Esophagus squamous epithelium (tissue), 5 donors: ENCODE measurements at places on chromosomes 12 and 14.

- no peak for DNase-seq
- H3K27ac ChIP-seq = no peak overlapping the region
- peaks cover 36% of the 10 kb centered on the region for H3K27me3 ChIP-seq
- H3K4me3 ChIP-seq = peak overlapping the region; percentile 18
- H3K4me1 ChIP-seq = peaks cover 40% of the 10 kb centered on the region
These were observed 1.7 kb downstream of the WNT1 start for GRCh38 chr12:48979602-48980388.

GRCh38 chr12:105102673-105103072 is 4.9 kb upstream of the WASHC4 start:
- no peak overlapping the region for H3K27ac ChIP-seq
- H3K27me3 ChIP-seq = no peaks in the 10 kb centered on the region
- DNase-seq = no peak
- peaks cover 18% of the 10 kb centered on the region for H3K4me1 ChIP-seq

DNA sequence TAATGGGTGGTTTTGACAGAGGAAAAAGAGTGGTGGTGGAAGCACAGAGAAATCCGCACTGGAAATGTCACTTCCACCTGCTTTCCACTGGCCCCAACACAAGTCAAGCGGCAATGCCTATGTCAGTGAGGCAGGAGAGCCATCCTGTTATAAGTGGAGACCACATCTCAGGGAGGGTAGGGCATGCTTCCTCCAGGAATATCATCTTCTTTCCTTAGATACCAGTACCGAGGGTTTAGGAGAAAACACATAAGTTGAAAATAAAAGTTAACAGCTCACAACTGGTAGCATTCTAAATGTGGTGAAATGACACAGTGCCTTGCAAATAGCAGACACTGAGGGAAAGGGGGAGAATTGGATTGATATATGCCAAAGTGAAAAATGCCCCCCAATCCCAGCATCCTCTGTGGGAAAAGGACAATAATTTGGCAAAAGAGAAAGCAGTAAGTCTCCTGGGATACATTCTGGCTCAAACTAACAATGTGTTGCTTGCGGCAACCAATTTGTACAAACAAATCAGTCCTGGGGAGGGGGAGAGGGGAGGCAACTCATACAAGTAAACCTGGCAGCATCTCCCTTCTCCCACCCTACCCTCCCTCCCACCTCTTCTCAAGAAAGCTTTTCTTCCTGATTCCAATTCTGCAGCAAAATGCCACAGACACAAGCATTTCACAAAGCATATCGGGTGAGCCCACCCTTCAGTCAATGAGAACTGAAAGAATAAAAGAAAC is 57.1 kb downstream of the STON2 start:
- DNase-seq = no peak
- H3K27me3 ChIP-seq = peaks cover 5% of the 10 kb centered on the region
- H3K27ac ChIP-seq = no peak overlapping the region
- no peak overlapping the region for H3K4me3 ChIP-seq

DNA sequence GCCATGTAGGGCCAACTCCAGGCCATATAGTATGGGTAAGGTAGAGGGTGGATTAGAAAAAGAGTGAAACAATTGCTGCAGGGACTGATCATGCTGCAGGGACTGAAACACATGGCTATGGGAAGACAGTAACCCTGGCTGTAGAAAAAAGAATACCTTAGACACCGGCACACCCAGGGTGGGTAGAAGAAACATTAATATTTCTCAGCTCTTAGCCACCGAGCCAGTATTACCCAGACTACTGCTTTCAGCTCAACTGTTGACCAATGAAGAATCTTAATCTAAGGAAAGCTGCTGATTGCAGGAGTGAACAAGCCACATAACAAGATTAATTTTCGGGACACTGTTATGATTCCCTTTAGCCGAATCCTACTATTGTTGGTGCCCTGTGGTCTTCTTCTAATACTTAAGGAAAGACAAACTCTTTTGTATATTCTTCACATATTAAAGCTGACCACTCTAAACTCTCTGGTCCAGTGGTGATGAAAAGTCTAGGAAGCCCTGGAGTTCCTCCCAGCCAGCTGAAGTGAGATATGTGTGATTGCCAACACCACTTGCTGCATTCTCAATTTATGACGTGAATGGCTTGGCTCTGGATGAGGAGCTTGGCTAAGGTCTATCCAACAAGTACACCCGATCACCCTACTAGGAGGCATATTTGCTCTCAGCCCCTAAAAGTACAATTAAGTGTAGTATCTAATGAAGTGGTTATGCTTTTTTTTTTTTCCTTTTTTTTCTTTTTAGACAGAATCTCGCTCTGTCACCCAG is 69.2 kb downstream of the NOVA1 start:
- H3K4me3 ChIP-seq = no peak overlapping the region
- no peaks in the 10 kb centered on the region for H3K27me3 ChIP-seq
- no peaks in the 10 kb centered on the region for H3K4me1 ChIP-seq
- H3K27ac ChIP-seq = no peak overlapping the region
- no peak for DNase-seq

GRCh38 chr14:59103396-59103795 is 85.1 kb upstream of the DAAM1 start:
- no peak overlapping the region for H3K27ac ChIP-seq
- no peaks in the 10 kb centered on the region for H3K36me3 ChIP-seq
- H3K4me3 ChIP-seq = no peak overlapping the region
- H3K27me3 ChIP-seq = peaks cover 7% of the 10 kb centered on the region

DNA sequence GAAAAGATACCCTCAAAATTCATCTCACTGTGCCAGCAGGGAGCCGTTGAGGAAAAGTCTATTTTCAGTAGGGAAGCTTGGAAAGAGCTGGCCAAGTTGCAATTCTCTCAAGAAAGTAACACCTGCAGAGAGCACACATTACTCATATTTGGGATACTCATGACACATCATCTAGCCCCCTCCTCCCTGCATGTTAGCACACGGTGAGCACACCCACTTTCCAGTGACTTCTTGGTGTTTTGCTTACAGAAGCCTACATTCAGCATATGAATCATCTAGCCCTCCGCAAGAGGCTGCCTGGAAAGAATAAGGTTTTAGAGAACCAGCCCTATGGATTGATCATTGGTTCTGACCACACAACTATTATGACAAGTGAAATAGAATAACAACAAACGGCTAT is 124.5 kb downstream of the PTPRO start:
- no peaks in the 10 kb centered on the region for H3K27me3 ChIP-seq
- H3K27ac ChIP-seq = no peak overlapping the region
- H3K4me3 ChIP-seq = no peak overlapping the region
- no peaks in the 10 kb centered on the region for H3K4me1 ChIP-seq
- H3K36me3 ChIP-seq = no peaks in the 10 kb centered on the region
- DNase-seq = no peak

- no peak for DNase-seq
- no peaks in the 10 kb centered on the region for H3K36me3 ChIP-seq
- no peaks in the 10 kb centered on the region for H3K4me1 ChIP-seq
- no peak overlapping the region for H3K27ac ChIP-seq
- H3K27me3 ChIP-seq = no peaks in the 10 kb centered on the region
- no peak overlapping the region for H3K4me3 ChIP-seq
These were observed 33.2 kb downstream of the DENND5B start for GRCh38 chr12:31557707-31558106.

GRCh38 chr12:76449583-76449982 is 101.4 kb upstream of the BBS10 start:
- no peak overlapping the region for H3K27ac ChIP-seq
- H3K4me1 ChIP-seq = peaks cover 4% of the 10 kb centered on the region
- DNase-seq = no peak
- peaks cover 14% of the 10 kb centered on the region for H3K36me3 ChIP-seq

- H3K27me3 ChIP-seq = no peaks in the 10 kb centered on the region
- H3K36me3 ChIP-seq = no peaks in the 10 kb centered on the region
- no peak overlapping the region for H3K27ac ChIP-seq
- peaks cover 10% of the 10 kb centered on the region for H3K4me1 ChIP-seq
These were observed 15.8 kb upstream of the ANKRD33 start for GRCh38 chr12:51871918-51872688.

DNA sequence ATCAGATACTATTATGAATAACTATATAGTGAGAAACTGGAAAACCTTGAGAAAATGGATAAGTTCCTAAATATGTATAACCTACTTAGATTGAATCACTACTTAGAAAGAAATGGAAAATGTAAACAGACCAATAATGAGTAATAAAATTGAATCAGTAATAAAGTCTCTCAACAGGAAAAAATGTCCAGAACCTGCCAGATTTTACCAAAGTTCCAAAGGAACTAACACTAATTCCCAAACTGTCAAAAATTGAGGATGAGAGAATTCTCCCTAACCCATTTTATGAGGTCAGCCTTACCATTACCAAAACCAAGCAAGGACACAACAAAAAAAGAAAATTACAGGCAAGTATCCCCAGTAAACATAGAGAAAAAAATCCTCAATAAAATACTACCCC is 272.0 kb downstream of the RPAP3 start:
- no peak for DNase-seq
- no peaks in the 10 kb centered on the region for H3K27me3 ChIP-seq
- no peak overlapping the region for H3K4me3 ChIP-seq
- H3K27ac ChIP-seq = no peak overlapping the region
- H3K36me3 ChIP-seq = no peaks in the 10 kb centered on the region

DNA sequence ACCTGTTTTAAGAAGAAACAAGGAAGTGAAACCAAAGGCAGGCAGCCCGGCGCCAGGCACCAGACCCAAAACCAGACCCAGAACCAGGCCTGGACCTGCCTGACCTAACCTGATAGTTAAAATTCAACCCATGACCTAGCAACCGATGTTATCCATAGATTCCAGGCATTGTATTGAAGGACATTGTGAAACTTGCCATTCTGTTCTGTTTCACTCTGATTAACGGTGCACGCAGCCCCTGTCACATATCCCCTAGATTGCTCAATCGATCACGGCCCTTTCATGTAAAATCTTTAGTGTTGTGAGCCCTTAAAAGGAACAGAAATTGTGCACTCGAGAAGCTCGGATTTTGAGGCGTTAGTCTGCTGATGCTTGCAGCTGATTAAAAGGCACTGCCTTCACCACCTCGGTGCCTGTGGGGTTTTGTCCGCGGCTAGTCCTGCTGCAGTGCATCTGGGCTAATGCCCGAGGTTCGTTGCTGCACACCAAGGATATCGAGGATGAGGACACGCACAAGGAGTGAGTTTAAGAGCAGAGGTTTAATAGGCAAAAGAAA is 262.5 kb upstream of the TMEM132C start:
- no peak overlapping the region for H3K27ac ChIP-seq
- no peak for DNase-seq
- H3K27me3 ChIP-seq = no peaks in the 10 kb centered on the region
- H3K36me3 ChIP-seq = no peaks in the 10 kb centered on the region
- H3K4me1 ChIP-seq = no peaks in the 10 kb centered on the region

- no peak for DNase-seq
- H3K36me3 ChIP-seq = no peaks in the 10 kb centered on the region
- peaks cover 15% of the 10 kb centered on the region for H3K4me1 ChIP-seq
These were observed 49.0 kb upstream of the STON2 start for GRCh38 chr14:81449114-81449513.

GRCh38 chr12:111169456-111169855 is 199.4 kb downstream of the PHETA1 start:
- H3K27ac ChIP-seq = no peak overlapping the region
- no peak for DNase-seq
- H3K27me3 ChIP-seq = peaks cover 55% of the 10 kb centered on the region
- no peaks in the 10 kb centered on the region for H3K36me3 ChIP-seq
- H3K4me1 ChIP-seq = no peaks in the 10 kb centered on the region

DNA sequence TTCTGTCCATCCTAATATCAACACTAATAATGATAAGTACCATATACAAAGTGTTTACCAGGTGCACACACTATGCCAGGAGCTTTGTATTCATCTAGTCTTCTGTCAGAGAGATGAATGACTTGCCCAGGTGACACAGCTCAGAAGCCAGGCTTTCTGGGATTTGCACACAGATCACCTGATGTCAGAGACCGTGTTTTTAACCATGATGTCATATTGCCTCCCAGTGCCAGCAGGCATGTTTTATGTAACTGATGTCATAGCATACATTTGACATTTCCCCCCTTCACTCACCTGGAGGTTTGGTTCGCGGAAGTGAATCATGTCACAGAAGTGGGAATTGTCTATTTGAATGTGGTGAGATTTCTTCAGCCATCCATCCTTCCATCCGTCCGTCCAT is 5.7 kb downstream of the WSCD2 start:
- DNase-seq = no peak
- no peaks in the 10 kb centered on the region for H3K36me3 ChIP-seq
- no peak overlapping the region for H3K4me3 ChIP-seq
- peaks cover 35% of the 10 kb centered on the region for H3K4me1 ChIP-seq
- H3K27me3 ChIP-seq = no peaks in the 10 kb centered on the region

GRCh38 chr12:3321881-3322280 is 169.1 kb upstream of the PRMT8 start:
- no peak overlapping the region for H3K4me3 ChIP-seq
- H3K4me1 ChIP-seq = no peaks in the 10 kb centered on the region
- no peaks in the 10 kb centered on the region for H3K27me3 ChIP-seq

DNA sequence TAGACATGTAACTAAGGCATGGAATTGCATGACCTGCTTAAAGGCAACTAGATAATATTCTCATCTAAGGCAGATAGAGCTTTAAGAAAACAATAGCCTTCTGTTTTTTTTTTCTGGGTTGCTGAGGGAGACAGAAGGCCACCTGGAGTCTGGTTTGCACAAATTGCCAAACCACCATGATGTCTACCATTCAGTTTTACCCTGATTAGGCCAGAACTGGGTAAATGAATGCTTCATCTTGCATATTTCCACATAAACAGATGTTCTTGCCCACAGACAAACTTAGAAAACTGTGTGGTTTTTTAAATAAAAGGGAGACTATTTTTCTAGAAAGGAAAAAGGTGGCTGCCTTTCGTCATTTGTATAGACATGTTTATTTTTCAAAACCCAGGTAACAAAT is 278.7 kb upstream of the PRICKLE1 start:
- H3K4me3 ChIP-seq = no peak overlapping the region
- no peaks in the 10 kb centered on the region for H3K27me3 ChIP-seq
- no peak overlapping the region for H3K27ac ChIP-seq
- H3K4me1 ChIP-seq = no peaks in the 10 kb centered on the region
- H3K36me3 ChIP-seq = no peaks in the 10 kb centered on the region
- DNase-seq = no peak

- H3K4me1 ChIP-seq = no peaks in the 10 kb centered on the region
- H3K27me3 ChIP-seq = no peaks in the 10 kb centered on the region
- no peak for DNase-seq
- no peak overlapping the region for H3K27ac ChIP-seq
- H3K4me3 ChIP-seq = no peak overlapping the region
- no peaks in the 10 kb centered on the region for H3K36me3 ChIP-seq
These were observed 364.3 kb downstream of the TMEM121 start for GRCh38 chr14:105890474-105891220.
